Upper lobe of left lung (tissue), 6 donors: ENCODE measurements at places on chromosomes 11 and 22.

GRCh38 chr22:37501610-37502341 is 15.6 kb upstream of the MFNG start:
- DNase-seq, result no peak

DNA sequence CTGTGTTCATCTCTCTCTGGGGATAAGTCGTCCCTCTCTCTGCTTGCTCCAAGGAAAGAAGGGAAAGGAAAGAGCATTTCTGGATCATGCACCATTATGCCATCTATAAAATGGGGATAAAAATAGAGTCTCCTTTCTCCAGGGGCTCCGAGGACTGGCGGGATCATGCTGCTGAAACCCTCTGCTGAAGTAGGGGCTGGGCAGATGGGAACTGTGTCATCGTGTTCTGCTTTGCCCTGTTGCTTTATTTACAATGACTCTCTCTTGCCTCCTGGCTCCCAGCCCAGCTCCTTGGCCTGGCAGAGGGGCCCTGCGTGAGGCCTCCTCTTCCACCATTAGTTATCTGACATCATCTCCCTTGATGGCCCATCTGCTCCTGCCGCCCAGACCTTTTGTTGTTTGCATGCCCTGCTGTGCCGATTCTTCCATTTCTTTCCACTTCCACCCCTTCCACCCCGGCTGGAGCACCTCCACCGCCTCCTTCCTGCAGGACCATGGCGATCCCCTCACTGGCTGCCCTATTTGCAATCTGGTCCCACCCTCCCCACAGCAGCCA is 200.9 kb downstream of the MYO18B start:
- no peak for DNase-seq

- no peak for DNase-seq
These were observed 118.5 kb downstream of the ELP4 start for GRCh38 chr11:31628111-31628510.

DNA sequence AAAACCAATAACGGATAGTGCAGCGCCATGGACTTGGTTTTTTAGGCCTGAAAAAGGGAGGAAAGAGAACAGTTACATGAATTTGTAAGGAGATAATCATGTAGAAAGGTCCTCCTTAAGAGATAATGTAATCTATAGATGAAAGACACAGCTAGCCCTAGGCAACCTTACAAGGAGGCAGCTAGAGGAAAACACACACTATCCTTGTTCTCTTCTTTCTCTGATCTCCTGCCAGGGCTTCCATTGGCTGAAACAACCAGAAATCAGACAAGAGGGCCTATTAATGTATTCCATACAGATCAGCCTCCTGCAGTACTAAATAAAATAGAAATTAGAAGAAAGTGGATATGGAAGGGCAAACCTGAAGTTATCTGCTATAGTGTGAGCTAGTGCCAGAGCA is 53.0 kb downstream of the KCNA4 start:
- no peak for DNase-seq

DNA sequence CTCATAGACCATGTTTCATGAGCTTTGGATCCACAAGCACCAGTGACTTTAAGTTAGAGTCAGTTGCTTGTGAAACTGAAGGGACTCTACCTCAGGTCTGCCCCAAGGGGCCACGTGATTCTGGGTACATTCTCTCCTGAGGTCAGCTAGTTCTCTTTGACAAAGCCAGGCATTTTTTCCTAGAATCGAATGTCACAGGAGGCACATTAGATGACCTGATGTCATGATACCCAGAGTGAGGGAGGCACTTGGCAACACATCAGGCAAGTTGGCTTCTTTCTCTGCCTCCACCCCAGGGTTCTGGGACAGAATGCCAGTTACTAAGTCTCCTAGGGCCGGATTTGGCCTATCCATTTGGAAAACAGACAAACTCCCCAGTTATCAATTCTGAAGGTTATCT is 93.0 kb downstream of the APIP start:
- no peak for DNase-seq

DNA sequence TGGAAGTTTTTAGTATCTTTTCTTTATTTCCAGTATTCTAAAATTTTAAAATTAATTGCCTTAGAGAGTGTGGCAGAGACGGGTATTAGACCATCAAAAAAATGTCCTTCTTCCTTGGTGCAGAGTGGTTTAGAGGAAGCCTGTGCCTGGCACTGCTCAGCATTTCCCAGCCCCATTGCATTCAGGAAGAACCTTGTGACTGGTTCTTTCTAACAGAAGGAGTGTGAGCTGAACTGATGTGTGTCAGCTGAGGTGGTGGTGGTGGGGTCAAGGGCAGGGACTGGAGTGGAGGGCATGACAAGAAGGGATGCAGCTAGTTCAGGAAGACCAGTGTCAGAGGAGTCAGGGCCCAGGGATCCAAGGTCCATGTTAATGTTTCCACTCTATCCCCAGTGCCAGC is 58.7 kb upstream of the FDX1 start:
- no peak for DNase-seq

DNA sequence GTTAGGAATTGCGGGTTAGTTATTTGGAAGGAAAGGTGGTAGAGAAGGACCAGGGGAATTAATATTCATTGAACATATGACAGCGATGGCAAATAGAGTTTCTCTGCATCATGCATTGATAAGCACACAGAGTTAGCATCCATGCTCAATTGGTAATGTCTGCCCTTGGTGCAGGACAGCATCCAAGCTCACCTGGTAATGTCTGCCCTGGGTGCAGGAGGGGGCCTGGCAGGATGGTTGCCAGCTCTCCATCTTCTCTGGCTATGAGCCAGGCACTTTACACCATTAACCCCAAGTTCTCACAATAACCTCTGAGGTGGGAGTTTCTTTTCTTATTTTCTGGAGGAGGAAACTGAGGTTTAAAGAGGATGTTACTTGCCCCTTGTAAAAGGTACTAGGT is 50.4 kb upstream of the RBFOX2 start:
- DNase-seq, result no peak

GRCh38 chr11:102172127-102172848 is 62.0 kb downstream of the YAP1 start:
- DNase-seq, result no peak

GRCh38 chr11:97908354-97908753 is 1112.4 kb upstream of the CNTN5 start:
- no peak for DNase-seq

DNA sequence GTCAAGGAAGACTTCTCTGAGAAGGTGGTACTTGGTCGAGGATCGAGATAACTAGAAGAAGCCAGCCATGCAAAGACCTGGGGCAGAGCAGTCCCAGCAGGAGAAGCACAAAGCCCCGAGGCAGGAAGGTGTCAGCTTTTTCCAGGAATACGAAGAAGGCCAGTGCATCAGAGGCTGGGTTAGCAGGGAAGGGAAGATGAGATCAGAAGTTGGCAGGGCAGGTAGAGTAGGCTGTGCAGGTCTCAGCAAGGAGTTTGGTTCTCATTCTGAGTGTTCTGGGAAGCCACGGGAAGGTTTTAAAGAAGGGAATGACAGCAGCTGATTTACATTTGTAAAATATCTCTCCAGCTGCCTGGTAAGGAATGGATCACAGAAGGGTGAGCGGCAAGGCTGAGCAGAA is 111.3 kb downstream of the TENM4 start:
- no peak for DNase-seq

DNA sequence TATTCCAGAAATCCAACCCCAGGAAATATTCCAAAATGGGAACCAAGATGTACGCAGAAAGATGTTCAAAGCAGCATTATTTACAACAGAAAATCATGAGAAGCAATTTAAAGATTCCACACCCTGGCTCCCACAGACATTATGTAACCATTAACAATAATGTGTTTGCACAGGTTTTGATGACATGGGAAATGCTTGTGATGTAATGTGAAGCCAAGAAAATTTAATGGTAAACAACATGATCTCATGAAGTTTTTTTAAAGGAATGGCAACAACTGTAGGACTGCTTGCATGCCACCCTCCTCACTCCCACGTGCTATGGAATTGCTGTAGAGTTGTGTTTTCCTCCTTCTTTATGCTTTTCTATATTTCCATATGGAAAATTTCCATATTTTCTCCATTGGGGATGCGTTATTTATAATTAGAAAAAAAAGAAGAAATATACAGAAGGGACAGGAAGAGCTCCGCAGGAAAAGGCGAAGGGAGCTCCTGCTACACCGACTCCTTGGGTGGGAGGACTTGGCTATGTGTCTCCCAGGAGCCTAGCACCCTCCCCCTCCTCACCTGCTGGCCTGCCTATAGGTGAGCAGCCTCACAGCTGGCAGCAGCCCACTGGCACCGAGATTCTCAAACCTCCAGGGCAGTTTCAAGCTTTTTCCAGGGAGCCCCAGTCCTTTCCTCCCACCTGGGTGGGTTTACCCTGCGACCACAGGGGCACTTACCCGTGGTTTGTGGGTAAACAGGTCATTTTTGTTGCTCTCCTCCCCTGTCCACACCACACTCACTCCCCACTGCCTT is 20.9 kb downstream of the LRFN4 start:
- DNase-seq, result no peak

GRCh38 chr22:33796494-33796893 is 123.8 kb downstream of the LARGE1 start:
- DNase-seq, result no peak

DNA sequence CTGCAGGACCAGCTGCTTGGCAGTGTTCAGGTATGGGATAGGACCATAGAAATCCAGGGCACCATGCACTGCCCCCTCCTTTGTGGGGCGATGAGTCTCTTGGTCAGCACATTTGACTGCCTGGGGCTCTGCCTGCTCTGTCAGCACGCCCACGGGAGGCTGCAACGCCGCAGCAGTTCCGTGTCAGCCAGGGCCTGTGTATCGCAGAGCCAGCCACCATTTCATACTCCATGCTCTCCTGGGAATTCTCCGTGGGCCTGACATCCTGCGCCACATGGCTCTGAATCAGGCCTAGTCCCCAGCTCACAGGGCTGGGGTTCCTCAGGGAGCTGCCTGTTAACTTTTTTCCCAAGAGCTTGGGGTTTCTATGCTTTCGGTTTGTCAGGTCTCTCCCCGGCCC is 16.9 kb upstream of the RELT start:
- DNase-seq, result no peak

DNA sequence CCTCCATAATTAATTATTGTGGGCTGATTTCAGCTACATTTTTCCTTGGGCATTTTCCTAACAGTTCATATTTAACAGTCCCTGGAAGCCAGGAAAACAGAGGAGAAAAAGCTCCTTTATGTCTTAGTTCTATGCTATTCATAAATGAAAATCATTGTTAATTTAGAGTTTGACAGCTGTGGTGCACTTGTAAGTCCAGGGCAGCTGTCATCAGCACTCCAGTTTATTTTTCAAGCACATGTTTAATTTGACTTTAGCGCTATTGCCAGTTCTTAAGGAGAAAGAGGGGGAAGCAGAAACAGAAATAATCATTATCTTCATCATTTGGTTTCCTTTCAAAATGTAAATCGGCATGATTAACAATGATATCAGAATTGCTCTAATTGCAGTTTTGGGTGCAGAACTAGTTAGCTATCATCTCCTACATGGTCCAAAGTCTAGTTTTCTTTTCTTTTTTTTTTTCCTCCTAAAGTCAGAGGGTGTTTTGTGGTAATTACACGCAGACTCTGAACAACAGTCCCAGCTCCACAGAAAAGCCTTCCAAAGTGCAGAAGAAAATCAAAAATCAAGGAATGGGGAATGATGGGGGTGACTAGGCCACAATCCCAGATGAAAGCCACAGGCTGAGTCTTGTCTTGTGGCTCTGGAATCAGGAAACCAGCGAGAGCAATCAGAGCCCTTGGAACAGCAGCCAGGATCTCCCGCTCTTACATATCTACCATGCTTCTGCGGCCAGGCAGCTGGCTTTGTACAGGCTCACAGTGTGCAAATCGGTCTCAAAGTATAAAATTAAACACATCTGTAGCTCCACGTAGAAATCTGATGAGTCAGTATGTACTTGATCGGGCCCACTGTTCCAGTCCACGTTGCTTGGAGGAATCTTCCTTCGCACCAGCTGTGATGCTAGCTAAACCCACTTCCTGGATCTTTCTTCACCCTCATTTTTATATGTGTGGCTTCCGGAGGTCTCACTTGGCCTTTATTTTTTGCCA is 91.9 kb downstream of the SPON1 start:
- no peak for DNase-seq

DNA sequence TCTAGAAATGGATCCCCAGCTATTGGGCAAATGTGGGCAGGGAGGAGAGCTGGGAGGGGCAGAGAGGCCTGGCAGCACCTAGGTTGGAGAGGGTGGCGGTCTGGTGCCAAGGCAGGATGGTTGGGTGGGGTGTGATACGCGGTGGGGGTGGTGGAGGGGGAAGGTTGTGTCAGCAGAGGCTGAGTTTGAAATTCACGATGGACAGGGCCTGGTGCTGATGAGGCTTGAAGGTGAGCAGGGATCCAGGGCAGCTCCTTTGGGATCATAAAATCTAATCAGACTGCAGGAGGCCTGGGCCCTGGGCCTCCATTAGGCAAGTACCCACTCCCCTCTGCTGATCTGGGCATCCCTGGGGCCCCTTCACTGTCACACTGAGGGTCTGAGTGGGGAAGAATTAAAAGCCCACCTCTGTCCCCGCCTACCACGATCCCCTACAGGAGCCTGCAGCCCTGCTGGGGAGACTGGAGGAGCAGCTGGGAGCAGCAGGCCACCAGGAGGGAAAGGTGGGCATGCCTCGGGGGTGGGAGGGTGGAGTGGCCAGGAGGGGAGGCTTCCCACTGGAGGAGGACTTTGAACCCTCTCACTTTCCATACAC is 24.0 kb downstream of the IGLL1 start:
- DNase-seq, result no peak

DNA sequence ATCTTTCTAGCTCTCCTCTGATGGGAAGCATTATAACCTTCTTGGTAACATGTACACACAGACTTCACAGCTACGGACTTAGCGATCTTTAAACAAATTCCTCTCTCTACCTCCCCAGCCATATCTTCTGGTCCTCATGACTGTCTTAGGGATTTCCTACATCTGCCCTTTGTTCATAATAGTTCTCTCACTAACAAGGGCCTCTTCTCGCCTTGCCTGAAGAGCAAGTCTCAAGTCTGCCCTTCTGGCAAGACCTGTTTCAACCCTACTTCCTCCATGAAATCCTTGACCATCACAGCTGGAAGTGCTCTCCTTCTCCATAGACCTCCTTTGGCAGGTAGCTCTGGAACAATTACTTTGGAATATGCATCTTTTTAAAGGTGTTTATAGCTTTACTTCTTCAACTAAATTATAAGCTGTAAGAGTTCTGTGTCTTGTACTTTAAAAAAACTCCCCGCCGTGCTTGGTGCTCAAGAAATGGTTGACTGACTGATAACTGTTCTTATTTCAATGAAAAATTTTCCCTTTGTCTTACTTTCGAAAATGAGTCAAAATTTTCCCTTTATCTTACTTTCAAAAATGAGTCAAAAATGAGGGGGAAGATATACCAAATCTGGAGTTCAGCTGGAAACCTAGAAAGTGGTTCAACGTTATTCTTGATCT is 34.7 kb downstream of the SNX19 start:
- no peak for DNase-seq

GRCh38 chr11:27039873-27040272 is 742 bp upstream of the BBOX1 start:
- DNase-seq, result no peak

- DNase-seq, result no peak
These were observed 203.8 kb downstream of the CASP12 start for GRCh38 chr11:104694259-104695064.
